Endothelial cell of umbilical vein (primary cell): ENCODE measurements at places on chromosomes 2 and 18. TPM values are rescaled to one million over a fixed set of nuclear protein-coding genes. Genes with fewer than 3 reads are reported as not detected.

DNA sequence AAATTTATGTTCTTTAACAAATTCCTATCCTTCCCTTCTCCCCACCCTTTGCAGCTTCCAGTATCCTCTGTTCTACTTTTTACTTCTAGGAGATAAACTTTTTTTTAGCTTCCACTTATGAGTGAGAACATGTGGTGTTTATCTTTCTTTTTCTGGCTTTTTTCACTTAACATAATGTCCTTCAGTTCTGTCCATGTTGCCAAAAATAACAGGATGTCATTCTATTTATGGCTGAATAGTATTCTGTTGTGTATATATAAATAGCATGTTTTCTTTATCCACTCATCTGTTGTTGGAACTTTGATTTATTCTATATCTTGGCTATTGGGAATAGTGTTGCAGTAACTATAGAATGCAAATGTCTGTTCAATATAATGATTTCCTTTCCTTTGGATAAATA is 1191.2 kb downstream of the CNTNAP5 start:
- no peak for DNase-seq

Gene GAL3ST2
- 0.23 TPM in 1 of 2 replicates, not detected in the other for total RNA-seq

DNA sequence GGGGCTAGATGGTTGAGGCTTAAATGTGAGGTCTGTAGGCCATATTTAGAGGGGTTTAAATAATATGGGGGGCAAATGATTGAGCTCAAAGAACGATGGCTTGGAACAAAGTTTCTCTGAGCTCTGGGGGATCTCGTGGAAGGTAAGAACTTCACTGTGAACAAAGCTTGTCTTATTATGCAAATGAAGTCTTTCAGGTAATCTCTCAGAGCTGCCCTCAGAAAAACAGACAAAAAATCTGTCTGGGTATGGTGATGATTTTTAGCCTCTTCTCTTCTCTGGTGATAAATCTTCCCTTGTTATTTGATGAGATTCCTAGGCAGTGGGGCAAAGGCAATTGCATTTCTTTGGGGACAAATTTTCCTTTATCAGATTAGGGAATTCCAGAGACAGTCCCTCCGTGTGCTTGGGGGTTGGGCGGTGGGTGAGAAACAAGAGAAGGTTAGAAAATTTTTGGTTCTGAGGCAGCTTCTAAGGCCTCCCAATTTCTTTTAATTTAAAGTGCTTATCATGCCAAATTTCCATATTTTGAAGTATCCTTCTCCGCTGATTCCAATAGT is 760.4 kb downstream of the TSN start:
- DNase-seq: no peak

- no peak for DNase-seq
Observed at GRCh38 chr2:41947701-41948396, 100.0 kb upstream of the PKDCC start.
